Keratinocyte (primary cell): ENCODE measurements at places on chromosomes 12 and 14. TPM values are rescaled to one million over a fixed set of nuclear protein-coding genes. Genes with fewer than 3 reads are reported as not detected.

DNA sequence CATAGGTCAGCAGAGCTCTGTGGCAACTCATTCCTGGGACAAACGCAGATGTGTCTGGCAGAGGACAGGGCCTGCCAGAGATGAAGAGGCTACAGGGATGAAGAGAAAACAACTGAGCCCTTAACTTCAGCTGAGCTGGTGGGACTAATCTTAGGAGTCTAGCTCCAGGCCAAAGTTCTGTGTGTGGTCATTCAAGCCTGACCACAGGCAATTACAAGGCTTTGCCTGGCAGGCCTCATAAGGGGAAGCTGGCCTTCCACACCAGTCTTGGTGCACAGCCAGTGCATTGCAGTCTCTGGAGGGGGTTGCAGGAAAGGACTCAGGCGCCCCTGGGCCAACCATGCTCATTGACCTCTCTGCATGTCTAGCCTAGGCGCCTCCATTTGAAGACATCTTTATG lies 127.6 kb upstream of the DAAM1 start:
- DNase-seq, result no peak

DNA sequence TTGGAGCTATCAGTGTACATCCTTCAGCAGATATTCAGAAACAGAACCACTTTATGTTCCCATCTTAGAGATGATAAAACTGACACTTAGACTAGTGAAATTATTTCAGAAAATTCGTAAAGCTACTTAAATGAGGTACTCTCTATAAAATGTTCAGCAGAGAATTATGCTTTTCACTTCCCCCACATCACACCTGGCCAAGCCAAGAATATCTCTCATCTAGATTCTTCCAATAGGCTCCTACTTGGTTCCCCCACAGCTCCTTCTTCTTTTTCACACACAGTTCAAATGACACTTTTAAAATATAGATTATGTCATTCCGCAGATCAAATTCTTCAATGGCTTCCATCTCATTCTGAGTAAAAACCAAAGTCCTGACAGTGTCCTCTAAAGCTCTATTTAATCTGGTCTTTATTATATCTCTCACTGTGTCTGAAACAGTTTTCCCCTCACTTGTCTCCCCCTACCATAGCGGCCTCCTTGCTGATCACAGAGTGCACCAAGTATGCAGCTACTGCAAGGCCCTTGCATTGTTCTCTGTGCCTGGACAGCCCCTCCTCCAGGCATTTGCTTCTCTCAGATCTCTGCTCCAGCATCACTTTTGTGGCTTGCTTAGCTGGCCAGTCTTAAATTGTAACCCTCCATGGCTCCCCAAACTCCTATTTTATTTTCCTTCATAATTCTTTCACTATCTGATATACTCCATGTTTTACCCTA lies 736.8 kb upstream of the USP15 start:
- DNase-seq, result no peak

GRCh38 chr12:4330203-4330602 lies 9.2 kb downstream of the TIGAR start:
- DNase-seq, result no peak

- DNase-seq, result no peak
Measured at GRCh38 chr12:124466216-124467128, 100.9 kb downstream of the NCOR2 start.

LMNTD1 gene
- polyA plus RNA-seq, result 0.14 to 0.42 TPM in 2 of 3 replicates, not detected in the other

SMIM41 gene
- not detected in 3 replicates for polyA plus RNA-seq

- DNase-seq, result no peak
Measured at GRCh38 chr12:110742718-110743570, at the start of gene PPP1CC. PPP1CC (minus strand) TSS chr12:110742891; CDS start chr12:110742707, 184 bp downstream.

CAPZA3 gene
- polyA plus RNA-seq, result 0.05 TPM in 2 of 3 replicates, not detected in the other

PTMS gene
- polyA plus RNA-seq, result 80.6 to 140 TPM (median 119 TPM) in 3 replicates

- no peak for DNase-seq
Measured at GRCh38 chr12:7242176-7243101, 53.0 kb downstream of the PEX5 start.

DNA sequence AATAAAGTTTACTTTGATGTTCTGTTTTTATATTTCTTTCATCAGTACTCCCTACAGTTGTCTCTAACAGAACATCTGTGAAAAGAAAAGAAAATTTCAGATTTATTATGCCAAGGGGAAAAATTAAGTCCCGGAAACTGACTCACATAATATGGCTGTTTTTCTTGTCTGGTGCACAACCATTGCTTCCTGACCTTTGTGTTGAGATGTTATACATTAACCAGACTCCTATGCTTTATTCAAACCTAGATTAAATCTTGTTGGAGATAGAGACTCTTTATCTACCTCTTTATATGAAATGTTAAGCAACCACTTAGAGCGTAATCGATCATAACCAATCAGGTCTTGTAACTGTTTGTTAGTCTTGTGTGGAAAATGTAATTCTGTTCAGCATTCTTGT lies 37.6 kb upstream of the BICD1 start:
- no peak for DNase-seq

DNA sequence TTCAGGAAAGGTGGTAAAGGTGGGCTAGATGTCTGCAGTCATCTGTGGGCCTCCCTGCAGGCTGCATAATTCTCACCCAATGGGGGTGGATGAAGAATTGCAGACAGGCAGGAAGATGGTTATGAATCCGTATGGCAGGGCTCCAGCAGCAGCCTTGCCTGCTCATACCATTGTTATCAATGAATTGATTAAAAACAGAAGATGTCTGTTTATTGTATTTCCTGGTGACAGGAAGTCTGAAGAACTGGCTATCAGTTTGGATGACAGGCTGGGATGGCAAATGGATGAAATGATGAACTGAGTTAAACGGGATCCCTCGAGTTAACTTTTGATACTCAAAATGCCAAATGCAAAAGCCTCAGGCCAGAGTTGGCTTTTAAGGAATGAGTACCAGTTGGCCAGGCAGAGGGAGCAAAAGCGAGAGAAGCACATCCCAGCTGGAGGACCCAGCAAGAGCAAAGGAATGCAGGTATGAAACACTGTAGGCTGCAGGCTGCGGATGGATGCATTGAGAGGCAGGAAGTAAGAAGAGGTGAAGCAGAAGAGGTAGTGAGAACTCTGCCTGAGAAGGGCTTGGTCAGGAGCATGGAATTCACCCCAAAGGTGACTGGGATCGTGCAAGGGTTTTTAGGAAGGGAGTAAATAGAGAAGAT lies 550.0 kb upstream of the TBX3 start:
- no peak for DNase-seq

CLEC6A gene
- not detected in 3 replicates for polyA plus RNA-seq

WNT1 gene
- polyA plus RNA-seq, result not detected in 3 replicates
